ENCODE measurements at places on chromosomes 7 and 10.
A peak's percentile ranks its signal among the peaks of the same experiment; 100 is the strongest.

DNA sequence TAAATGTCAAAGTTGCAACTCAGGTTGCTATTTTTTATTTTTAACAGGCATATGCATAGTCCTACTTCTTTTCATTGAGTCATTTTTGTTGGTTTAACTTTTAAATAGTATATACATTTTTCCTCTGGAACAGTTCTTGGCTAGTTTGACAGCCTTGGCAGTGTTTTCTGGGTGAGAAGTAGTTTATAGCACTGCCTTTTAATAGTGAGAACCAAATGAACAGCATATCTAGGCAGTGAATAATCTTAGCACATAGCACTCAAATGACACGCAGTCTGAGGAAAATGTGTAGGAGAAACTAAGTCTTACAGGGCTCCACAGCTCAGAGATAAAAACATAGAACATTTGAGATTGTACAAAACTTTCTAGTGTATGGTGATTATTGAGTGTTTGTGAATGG is 265.5 kb upstream of the POT1 start:
- no peak for DNase-seq

DNA sequence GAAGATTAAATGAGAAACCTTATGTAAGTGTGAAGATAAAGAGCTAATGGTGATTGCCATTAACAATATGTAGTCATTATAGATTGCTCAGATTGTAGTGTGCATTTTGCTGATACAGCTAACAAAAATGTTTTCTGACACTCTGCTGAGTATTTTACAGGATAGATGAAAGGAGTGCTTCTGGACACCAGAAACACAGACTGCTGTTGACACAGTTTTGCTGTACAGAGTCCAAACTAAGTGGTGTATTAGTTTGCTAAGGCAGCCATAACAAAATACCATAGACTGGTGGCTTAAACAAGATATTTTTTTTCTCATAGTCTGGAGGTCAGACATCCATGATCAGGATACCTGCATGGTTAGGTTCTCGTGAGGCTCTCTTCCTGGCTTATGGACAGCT is 2.2 kb downstream of the SMC3 start:
- no peak for DNase-seq

GRCh38 chr7:84688671-84689070 is 494.1 kb upstream of the SEMA3A start:
- DNase-seq = no peak

DNA sequence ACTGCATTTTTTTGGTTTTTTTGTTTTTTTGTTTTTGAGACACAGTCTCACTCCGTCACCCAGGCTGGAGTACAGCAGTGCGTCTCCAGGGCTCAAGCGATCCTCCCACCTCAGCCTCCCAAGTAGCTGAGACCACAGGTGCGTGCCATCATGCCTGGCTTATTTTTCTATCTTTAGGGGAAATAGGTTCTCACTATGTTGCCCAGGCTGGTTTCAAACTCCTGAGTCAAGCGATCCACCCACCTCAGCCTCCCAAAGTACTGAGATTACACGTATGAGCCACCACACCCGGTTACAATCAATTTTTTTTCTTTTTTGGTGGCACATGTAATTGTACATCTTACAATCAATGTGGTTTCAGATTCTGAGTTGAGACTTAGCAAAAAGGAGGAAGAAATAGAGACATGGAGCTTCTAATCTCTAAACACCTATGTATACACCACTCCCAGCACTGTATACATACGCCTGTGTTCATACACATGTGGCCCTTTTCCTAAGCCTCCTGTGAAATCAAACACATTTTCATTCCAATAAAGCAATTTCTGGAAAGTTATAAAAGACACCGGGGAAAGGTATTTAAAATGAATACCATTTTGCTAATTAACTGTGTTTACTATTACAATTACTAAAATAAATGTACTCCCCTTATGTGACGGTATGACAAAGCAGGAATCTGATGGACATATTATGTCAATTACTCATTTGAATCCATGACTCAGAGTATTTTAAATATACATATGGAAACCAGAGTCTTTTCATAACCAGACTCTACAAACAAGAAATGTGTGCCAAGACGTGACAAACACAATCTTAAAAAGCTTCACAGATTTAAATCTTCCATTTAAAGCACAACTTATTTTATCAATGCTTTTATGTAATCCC is 40.9 kb downstream of the SMURF1 start:
- no peak for DNase-seq

- no peak for DNase-seq
These were observed 1.2 kb upstream of the CALU start for GRCh38 chr7:128737867-128738385.

DNA sequence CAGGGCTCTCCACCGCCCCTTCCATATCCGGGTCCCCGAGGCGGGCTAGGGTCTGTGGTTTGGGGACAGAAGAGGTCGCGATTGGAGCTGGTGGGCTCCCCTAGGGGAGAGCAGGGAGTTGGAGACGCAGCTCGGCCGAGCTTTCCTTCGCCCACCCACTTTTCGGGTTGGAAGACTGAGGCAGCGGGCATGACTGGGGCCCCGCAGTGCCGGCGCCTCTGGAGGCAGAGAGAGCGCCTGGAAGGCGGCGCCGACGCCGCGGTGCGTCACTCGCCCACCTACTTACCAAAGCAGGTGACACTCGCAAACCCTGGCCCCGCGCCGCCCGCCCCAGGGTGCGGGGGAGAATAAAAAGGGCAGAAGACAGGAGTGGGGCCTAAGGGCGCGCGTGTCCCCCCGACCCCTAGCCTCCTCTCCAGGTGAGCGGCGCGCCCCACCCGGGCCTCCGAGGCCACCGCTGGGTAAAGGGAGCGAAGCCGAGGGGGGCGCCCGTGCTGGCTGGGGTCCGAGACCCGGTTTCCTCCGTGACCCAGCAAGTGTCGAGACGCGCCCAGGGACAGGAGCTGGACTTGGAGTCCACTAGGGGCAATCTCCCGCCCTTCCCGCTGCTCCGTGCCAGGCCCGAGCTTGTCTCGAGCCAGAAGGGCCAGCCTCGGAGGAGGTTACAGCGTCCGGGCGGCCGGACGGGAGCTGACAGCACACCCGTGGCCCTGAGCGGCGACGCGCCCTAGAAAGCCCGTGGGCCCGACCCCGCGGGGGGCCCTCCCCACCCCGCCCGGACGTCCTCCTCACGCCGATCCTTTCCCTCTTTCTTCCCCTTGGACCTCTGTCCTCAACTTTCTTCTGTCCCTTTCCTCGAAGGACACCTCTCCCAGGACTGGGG is 34.4 kb upstream of the GRID1 start:
- DNase-seq = peak; percentile 47

GRCh38 chr7:44693641-44694313 is 54.9 kb upstream of the ZMIZ2 start:
- no peak for DNase-seq

DNA sequence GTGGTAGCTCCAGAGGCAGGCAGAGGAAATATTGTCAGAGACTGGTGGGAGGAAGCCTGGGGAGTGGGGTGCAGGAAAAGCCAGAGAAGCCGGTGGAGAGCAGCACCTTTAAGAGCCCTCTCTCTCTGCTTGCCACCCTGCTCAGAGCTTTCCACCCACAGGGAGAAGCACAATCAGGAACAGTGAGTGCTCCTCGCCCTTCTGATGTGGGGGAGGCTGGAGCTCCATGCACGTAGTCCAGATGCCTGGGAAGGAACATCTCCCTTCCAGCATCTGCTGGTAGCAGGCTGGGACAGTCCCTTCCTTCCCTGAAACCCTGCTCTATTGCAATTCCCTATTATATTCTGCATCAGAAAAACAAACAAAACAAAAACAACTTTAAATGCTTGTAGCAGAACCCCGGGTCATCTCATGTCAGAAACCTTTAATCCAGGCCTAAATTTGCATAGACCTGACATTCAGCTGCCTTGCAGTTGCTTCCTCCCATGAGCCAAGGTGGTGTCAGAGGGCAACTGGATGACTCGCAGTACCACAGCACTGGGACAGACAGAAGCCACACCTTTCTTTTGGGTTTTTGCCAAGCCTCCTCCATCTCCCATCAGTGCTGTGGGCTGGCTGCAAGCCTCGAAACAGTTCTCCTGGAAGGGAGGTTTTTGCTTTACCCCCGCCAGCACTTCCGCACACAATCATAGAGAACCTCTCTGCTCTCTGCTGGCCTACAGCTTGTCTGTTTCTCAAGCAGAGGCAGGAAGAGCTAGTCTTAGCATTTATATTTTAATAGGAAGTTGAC is 13.1 kb downstream of the AVPI1 start:
- DNase-seq = no peak

DNA sequence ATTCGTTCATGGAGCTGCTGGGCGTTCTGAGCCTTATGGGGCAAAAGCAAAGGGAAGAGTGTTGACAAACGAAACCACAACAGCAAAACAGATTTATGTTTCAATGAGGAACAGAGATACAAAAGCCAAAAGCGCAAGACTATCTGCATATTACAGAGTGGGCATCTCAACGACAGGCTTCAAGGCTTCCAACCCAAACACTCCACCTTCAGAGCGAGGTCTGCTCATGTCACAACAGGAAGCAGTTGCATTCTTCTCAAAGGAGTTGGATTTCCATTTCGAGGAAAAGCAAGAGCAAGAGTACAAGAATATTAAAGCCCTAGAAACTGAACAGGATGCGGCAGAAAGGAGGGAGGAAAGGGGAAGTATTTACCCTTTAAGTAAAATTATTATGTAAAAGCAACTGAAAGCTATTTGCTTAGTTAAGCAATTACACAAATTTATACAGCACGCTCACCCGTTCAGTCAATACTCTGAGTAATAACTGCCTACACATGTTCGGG is 189.3 kb downstream of the ELMO1 start:
- DNase-seq = no peak

DNA sequence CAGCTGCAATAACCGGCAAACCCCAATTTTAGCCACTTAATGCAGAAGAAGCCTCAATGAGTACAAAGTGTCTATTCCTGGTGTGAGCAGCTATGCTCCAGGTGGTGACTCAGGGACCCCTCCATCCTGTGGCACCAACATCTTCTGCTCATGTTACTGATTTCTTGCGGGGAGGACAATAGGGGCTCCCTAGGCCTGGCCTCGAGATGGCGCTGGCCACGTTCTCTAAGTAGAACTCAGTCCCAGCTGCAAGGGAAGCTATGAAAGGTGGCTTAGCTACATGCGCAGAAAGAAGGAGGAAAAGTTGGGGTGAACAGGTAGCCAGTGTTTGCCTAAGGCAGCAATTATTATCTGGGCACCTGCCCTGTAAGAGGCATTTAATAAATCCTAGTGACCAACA is 6.6 kb downstream of the GJD4 start:
- no peak for DNase-seq

- no peak for DNase-seq
These were observed 92.8 kb downstream of the ZRANB1 start for GRCh38 chr10:125034675-125035074.

GRCh38 chr10:84541289-84541637 is 212.9 kb downstream of the CCSER2 start:
- no peak for DNase-seq

- DNase-seq = no peak
These were observed 5.8 kb upstream of the ALOX5 start for GRCh38 chr10:45368181-45368580.

DNA sequence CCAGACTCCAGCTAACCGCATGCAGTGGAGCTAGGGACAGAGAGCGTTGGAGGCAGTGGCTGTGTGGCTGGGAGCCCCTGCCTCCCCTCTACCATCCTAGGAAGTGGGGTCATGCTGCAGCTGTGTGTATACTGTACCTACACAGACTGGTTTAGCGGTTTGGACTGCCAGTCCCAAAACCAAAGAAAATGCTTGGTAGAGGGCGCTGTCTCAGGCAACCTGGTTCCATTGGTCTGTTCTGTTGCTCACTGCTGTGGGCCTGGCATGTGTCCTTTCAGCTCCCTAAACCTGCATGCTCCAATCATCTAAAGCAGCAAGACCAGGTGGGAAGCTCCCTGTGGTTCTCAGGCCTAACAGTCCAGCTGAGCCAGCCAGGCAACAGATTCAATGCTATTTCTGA is 4.5 kb downstream of the RBP4 start:
- DNase-seq = no peak

- peak; percentile 72 for DNase-seq
These were observed 125.4 kb upstream of the TARP start for GRCh38 chr7:38398725-38399321.

DNA sequence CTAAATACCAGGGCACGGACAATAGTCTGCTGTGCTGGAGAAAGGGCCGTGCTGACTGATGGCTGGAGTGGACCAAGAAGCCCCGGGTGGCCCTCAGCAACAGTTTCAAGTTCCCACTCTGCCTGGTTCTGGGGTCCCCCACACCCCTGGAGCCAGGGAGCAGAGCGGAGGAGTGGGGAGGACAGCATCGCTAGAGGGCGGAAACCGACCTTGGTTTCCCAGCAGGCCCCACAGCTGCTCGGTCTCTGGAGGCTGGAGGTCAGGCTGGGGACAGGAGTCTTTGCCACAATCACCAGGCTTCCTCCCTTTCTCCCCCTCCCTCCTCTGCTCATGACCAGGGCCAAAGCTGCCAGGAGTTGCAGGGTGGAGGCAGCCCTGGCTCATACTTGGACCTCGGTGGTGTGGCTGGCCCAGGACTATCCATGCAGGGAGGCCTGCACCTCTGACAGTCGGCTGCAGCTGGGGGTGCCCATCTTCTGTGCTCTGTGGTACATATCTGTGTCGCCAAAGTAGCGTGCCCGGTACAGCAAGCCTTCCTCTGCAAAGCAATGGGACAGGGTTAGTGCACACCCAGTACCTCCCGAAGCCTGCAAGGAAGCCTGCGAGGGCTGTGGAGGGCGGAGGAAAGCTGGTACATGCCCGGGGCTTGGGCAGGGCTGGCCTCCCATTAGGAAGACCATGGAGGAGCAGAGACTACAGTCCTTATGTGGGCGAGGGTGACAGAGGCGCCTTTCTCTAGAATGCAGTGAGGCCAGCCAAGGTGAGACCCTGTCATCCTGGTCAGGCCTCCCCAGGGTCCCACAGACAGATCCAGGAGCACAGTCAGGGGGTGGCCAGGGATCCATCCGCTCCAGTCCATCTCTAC is 19.1 kb downstream of the DNAJB12 start:
- DNase-seq = peak; percentile 57

GRCh38 chr10:84358743-84359142 is 30.4 kb downstream of the CCSER2 start:
- no peak for DNase-seq

- no peak for DNase-seq
These were observed 28.7 kb downstream of the GBF1 start for GRCh38 chr10:102274062-102274461.

- DNase-seq = no peak
These were observed 586 bp upstream of the ANKRD26 start for GRCh38 chr10:27100813-27101347.

Measured in Calu3 (cell line).